ENCODE measurements at places on chromosomes 5 and 9.

GRCh38 chr5:58335518-58335917, 124.4 kb downstream of the PLK2 start:
- no peak for DNase-seq

DNA sequence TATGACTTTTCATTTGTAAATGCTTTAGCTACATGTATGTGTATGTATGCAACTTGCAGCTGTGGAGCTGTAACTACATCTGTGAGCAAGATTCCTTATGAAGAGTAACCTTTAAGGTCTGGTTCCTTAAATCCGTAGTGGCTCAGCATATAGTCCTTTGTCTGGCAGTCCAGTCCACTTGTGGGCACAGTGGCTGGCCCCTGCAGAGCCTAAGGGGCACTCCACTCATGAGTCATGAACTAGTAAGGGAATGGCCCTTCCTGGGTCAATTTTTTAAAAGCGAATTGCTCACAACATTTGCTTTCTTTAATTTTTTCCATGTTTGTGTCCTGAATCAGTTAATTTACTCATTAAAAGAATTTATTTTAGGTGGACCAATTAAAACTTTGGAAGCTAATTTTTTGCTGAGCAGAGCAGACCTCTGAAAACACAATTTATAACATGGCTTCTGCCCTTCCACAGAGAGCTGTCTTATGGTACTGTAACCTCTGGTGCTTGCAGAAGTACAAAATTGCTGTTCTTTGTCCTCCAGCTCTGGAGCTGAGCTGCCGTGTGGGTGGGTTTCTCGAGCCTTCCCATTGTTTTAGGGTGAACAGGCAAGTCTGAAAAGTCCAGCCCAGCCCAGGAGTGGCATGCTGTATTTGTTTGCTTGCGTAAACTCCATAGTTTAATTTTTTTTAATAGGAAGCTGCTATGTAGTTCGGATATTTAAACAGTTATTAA, 110.1 kb downstream of the MVB12B start:
- no peak for DNase-seq

DNA sequence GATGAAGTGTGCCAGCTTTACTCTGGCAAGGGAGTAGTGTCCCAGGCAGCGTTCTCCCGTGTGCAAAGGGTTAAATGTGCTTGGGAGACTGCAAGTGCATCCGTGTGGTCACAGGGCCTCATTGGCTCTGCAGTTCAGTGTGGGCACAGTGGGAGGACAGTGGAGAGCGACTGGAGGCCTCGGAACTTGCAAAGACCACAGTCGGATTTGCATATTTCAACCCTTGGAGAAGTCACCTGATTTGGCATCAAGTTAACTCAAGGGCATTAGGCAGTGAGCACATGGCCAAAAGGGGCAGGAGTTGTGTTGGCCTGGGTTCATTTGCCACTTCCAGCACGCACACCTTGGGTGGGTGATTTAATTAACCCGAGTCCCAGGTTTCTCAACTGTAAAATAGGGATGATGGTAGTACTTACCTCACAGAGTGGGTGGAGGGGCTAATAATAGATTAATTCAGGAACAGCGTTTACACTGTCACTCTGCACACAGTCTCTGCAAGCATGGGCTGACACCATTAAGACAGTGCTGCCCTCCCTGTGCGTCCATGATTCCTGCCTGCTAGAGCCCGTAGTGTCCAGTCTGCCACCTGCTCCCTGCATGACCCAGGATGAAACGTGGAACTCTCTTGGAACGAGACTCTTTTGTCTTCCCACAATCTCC, 22.7 kb downstream of the JADE2 start:
- no peak for DNase-seq

- DNase-seq: no peak
Measured at GRCh38 chr5:93580927-93581445, at the start of gene NR2F1-AS1. Gene NR2F1-AS1 (minus strand): TSS chr5:93581219.

DNA sequence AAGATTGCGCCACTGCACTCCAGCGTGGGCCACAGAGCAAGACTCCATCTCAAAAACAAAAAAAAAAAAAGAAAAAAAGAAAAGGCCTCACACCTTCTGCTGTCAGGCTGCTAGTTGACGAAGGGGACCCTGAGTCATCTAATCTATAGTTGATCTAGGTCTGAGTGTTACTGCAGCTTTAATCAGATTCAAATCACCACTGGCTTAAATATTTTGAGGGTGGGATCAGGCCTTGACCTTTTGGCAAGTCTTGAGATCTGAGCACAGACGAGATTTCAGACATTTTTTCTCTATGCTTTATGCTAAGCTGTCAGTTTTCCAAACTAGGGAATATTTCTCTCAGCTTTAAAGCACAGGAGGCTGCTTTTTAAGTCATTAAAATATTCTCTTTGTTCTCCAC, 240.9 kb downstream of the GLIS3 start:
- DNase-seq: no peak

Measured in NCI-H2171 (cell line).